GM19239 (cell line): ENCODE measurements at places on chromosomes 4 and X.

GRCh38 chrX:117511379-117511778 is 605.2 kb downstream of the KLHL13 start:
- no peak for DNase-seq

DNA sequence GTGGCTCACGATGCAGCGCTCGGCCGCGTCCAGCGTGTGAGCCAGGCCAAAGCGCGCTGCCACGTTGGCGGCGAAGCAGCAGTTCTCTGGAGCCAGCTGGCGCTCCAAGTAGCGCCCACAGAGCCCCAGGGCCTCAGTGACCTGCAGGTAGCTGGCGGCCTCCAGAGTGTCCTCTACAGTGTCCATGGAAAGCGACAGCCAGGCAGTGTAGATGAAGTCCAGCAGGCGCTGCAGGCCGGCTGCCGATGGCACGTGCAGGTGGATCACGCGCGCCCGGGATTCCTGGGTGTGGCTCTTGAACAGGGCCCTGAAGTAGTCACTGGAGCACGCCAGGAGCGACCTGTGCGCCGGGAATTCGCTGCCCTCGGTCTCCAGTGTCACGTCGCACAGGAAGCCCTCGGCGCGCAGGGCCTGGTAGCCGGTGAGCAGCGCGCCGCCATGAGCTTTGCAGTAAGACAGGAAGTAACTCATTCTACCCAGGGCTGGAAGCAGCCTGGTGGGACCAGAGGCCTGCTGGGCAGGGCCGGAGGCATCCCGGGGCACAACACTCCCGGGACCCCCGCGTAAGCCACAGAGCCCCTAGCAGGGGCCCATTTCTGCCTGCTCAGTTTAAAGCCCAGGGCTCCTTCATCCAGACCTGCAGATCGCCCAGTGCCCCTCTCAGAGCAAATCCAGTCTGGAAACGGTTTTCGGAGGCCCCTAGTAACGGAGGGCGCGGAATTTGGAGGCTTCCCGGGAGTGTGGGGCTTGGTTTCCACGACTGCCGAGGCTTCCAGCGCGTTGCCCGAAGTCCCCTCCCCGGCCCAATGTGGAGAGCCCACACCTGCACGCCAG is 595 bp downstream of the KLHL34 start:
- no peak for DNase-seq

DNA sequence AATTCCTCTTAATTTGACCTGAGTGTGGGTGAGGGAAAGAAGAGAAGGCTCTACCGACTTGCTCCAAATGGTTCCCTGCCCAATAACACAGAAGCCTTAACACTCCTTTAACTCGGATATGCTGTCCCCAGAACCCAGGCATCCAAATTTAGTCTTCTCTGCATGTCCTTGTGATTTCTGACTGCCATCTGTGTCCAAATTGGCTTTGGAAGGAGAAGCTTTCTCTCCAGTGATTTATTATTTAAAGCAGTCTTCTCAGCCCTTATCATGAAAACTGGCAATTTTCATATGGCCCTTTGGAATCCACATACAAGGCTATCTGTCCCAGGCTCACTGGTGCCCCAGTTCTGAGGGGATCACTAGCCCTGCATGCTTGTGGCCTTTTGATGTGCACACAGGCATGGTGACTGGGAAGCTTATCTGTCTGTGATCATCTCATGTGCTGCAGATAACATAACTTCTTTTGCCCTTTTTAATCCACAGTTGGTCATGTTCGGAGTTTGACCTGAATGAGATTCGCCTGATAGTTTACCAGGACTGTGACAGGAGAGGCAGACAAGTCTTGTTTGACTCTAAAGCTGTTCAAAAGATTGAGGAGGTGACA is 56.7 kb downstream of the FNIP2 start:
- DNase-seq, result no peak

GRCh38 chr4:122777846-122778673 is 45.6 kb downstream of the BBS12 start:
- DNase-seq, result no peak

- no peak for DNase-seq
These were observed 733.7 kb upstream of the PABPC4L start for GRCh38 chr4:134935320-134935719.
